Stimulated activated CD8-positive, alpha-beta memory T cell treated with anti-CD3 and anti-CD28 coated beads, Interleukin-7, amount 100 ng/mL, for 24 hours (primary cell): ENCODE measurements at places on chromosomes 4 and X.

DNA sequence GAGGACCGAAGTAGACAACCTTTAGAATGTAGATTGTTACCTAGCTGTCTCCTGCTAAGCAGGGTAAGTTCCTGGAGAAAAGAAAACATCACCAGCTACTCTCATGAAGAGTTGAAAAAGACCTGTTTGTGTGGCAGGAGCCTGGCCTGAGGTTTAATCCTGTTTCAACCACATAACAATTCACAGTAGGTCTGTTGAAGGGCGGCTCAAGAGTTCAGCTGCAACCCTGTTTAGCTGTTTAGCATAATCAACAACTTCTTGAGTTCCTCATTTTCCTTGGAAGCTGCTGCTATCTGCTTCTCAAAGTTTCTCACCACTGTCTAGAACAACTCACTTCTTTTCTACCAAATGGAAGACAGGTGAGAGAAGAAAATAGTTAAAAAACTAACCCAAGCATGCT is 170.4 kb upstream of the TET2 start:
- no peak for DNase-seq

- no peak for DNase-seq
These were observed 174.0 kb downstream of the AFAP1 start for GRCh38 chr4:7765666-7766065.

DNA sequence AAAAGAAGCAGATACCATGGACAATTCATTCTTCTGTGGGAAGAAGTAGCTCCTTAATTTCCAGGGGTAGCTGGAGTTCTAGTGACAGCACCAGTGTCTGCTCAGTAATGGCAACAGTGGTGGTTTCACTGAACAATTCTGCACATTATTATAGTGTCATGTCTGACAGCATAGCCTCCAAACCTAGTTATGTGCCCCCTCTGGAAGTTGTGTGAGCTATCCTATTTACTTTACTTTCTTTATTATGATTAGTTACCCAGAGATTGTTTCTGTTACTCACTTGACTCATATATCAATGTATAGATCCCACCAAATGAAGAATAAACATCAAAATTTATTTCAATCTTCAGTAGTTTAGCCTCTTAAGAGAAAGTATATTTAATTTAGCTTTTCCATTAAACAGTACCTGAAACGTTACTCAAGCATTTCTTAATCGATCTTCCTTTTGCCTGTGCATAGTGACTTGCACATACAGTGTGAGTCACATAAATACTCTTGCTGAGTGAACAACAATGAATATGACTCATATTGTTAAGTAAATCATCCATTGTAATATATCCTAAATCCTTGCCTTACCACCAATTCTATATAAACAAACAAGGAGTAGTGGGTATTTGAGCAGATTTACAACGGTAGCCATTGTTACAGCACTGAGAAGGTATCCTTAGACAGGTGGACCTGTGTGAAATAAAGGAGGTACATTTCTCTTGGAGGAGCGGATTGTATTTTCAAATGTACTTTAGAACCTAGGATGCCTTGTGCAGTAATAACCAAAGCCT is 534.7 kb downstream of the ANKRD50 start:
- DNase-seq = no peak

- DNase-seq = no peak
These were observed 172.3 kb upstream of the C1QTNF7 start for GRCh38 chr4:15255537-15255936.

DNA sequence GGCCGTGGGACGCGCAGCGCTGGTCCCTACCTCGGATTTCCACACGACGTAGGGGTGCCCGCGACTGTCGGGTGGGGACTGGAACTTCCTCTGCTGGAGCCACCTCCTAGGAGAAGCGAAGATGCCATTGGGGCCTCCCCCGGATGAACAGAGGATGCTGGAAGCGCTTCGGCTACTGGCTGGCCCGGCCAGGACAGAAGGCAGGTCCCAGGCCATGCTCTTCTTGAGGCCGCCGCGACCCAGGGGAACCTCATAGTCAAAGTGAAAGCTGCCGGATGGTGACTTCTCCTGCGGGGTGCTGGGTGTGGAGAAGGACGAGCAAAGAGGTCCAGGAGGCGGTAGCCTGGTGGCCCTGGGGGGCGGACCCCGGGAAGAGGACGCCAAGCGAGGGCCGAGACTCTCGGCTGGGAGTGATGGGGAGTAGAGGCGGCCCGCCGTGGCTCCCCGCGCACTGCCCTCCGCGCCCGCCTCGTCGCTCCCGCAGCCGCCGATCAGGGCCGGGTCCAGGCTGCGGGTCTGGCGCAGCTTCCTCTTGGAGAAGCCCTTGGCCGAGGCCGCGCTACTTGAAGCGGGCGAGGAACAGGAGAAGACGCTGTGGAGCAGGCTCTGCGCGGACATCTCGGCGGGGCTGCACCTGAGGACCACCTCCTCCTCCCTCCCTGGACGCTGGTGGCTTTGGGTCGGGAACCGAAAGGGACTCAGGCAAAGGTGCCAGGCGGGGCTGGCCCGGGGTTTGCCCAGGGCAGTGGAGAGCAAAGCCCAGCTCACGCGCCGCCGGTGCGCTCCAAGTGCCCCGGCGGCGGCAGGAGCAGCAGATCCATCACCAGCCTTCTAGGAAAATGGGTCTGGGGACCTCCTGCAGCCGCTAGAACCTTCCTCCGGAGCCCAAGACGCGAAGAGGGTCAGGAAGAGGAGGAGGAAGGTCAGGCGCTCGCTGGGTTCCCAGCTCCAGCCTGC is 1.2 kb downstream of the ARHGAP6 start:
- no peak for DNase-seq

DNA sequence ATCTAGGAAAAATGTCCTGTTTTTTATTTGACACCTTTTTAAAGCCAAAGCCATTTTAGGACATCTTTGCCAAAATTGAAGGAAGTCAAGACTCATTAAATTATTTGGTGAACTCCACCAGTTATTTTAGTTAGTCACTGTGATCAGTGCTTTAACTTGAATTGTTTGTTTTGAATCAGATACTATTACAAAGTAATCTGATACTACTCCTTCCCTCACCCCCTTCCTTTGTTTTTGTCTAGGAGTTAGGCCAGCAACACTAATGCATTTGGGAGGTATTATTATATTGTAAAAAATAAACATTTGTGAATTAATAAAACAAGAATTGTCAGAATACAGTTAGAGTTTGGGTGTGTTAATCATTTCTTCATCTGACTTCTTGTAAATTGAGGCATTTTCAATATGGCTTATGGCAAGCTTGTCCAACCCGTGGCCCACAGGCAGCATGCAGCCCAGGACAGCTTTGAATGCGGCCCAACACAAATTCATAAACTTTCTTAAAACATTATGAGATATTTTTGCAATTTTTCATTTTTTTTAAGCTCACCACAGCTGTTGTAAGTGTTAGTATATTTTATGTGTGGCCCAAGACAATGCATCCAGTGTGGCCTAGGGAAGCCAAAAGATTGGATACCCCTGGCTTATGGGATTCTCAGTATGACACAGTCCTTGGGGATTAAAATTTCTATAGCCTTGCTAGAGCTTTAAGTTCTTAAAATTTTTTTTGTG is 182.2 kb downstream of the BMPR1B start:
- no peak for DNase-seq

DNA sequence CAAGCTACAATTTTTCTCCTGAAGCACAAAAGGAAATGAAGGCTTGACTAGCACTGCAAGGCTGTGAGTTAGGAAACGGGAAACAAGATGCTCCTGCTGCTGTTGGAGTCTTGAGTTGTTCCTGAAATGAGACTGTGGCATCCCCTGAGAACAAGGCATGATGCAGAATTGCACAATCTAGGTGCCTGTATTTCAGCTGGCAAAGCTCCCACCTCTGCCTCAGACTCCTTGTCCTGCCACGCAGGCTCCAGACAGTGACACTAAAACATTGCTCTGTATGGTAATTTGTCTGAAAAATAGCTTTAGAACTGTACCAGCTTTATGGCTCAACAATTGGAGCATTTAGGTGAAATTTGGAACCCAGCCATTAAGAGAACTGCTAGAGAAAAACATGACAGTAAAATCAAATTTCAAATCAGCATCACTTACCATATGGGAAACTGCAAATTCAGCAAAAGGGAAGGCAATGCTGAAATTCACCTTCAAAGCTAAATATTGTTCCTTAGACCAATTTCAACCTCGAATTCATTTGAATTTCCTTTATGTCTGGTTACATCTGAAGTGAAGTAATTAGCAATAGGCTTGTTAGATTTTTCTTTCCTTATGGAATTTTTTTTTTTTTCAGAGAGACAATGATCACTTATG is 103.4 kb downstream of the MFAP3L start:
- no peak for DNase-seq

- DNase-seq = no peak
These were observed 60.3 kb upstream of the DIPK2B start for GRCh38 chrX:45261005-45261404.

DNA sequence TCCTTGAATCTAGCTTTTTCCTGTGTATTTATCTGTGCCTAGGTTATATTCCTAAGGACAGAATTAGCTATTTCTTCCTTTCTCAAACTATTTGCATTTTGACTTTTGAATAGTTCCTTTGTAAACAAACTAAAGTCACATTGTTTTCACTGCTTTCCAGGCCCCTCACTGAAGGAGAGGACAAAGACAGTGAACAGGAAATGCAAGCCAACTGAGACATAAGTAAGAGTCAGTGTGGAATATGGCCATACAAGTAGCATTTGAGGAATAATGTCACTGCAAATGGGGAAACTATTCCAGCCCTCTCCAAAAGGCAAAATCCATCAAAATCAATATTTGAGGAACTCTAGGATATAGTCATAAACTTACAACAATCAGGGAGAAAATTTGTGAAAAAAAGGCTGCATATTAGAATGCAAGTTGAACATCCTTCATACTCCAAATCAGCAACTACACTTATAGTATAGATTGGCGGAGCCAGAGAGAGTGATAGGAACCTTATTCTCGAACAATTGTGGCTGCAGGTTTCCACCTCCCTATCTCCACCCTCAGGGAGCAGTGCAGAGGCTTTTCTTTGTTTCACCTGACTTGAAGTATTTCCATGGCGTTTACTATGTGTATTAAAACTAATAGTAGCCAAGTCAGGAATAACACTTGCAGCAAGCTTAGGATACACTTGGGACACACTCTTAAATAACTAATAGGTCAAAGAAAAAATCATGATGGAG is 1110.4 kb upstream of the ADGRL3 start:
- no peak for DNase-seq

DNA sequence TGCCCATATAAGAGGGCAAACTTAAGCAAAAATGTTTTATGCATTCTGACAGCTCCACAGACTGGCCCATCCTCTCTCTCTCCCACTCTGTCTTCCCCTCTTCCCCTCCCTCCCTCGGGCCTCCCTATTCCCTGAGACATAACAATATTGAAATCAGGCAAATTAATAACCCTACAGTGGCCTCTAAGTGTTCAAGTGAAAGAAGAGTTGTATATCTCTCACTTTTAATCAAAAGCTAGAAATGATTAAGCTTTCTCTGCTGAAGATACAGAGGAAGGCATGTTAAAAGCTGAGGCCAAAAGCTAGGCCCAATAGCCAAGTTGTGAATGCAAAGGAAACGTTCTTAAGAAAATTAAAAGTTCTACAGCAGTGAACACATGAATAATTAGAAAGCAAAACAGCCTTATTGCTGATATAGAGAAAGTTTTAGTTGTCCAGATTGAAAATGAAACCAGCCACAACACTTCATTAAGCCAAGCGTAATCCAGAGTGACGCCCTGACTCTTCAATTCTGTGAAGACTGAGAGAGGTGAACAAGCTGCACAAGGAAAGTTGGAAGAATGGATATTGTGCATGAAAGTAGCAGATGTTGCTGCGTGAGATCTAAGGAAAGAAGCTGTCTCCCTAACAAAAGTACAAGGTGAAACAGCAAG is 54.9 kb downstream of the USO1 start:
- no peak for DNase-seq
